ENCODE measurements at places on chromosomes 6 and 20.

GRCh38 chr20:4483486-4483885 lies 238.2 kb upstream of the PRND start:
- DNase-seq, result no peak

GRCh38 chr20:45833883-45834796 lies 541 bp downstream of the SNX21 start:
- peak; percentile 88 for DNase-seq

DNA sequence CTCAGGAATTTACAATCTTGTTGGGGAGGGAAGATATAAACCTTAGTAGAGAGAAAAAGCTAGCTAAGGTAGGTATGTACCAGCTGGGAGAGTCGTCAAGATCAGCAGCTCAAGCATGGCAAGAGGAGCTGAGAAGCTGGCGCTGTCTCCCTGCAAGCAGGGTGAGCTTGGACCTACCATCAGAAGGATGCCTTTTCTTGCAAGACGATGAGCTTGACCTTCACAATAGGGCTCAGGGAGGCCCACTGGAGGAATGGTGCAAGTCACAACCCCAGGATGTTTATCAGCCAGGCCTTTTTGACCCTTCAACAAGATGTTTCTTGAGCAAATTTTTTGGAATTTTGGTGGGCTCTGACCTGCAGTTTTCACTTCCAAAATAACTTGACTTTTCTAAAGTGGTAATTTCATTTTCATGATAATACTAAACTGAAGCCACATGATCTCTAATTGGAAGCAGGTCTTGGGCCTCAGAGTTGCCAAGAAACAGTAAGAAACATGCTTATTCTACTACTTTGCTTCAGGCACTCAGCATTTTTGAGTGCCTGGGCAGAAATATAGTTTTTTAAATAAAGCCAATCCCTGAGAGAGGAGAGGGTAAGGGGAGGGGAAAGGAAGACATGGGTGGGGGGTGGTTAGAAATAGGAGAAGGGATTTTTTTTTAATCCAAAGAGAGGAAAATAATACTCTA lies 258.1 kb downstream of the CLIC5 start:
- DNase-seq, result no peak

- no peak for DNase-seq
Observed at GRCh38 chr20:50482396-50482981, 27.7 kb upstream of the PTPN1 start.

GRCh38 chr6:142011775-142012174 lies 121.0 kb upstream of the GJE1 start:
- no peak for DNase-seq
